ENCODE measurements at places on chromosomes 13 and 19. TPM values are rescaled to one million over a fixed set of nuclear protein-coding genes. Genes with fewer than 3 reads are reported as not detected.

Gene DPF1
- 0.82 TPM for total RNA-seq

Gene CPAMD8
- 3.7 TPM for total RNA-seq

Gene CYP2F1
- not detected for total RNA-seq

Gene ZNF154
- total RNA-seq: 4.3 TPM

Gene ZNF835
- 0.93 TPM for total RNA-seq

Gene TNFRSF19
- total RNA-seq: 5.8 TPM

Gene TECR
- total RNA-seq: 61.5 TPM

Gene PLVAP
- 0.82 TPM for total RNA-seq

Gene ANGPTL8
- total RNA-seq: not detected

Gene CEBPA
- total RNA-seq: 1.7 TPM

Gene CGB8
- not detected for total RNA-seq

Gene CCNA1
- 0.12 TPM for total RNA-seq

Gene OBI1
- 6.4 TPM for total RNA-seq

Gene SH2D3A
- not detected for total RNA-seq

Gene PSG2
- total RNA-seq: not detected

Gene HCN2
- total RNA-seq: 3.9 TPM

Gene RASAL3
- total RNA-seq: not detected

Gene TMEM59L
- 14.5 TPM for total RNA-seq

Gene KANK2
- 269 TPM for total RNA-seq

Gene MED25
- 23.3 TPM for total RNA-seq

Data from pericardium fibroblast (primary cell).